Spinal cord (tissue), 10 donors: ENCODE measurements at places on chromosomes 4 and X.

DNA sequence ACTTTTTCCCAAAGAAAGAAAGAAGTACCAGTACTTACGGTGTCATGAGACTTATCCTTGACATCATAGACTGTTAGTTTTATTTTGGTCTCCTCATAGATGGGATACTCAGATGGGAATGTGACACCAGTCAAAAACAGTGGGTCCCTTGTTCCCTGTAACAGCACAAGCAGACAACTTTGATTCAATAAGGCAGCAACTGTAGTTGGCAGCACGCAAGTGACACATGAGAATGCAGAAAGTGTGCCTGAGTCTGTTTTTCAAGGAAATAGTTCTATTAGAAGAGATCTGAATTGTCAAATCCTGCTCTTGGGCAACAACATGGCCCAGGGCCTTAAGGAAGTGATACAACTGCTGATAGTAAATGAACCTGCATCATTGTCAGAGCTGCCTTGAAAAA, 443.2 kb downstream of the INPP4B start:
- DNase-seq: no peak

- peak; percentile 33 for DNase-seq
Measured at GRCh38 chr4:2793586-2794485, 951 bp downstream of the SH3BP2 start.

- DNase-seq: no peak
Measured at GRCh38 chr4:34198966-34199365, 2045.3 kb downstream of the ARAP2 start.

DNA sequence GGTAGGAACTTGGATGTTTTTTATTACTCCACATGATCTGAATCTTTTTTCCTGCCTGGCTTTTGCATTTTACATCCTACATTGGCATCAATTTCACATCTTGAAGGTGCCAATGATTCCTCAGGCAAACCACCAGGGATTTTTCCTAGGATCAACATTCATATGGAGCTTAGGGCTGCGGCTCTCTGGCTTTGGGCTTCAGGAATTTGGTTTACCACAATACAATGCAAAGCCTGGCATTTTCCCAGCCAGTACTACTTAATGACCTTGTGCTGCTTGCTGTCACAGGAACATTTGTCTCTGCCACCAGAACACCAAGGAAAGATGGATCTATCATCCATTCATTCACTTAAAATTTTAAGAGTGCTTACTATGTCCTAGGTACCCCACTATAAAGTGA, 180.7 kb downstream of the PDGFC start:
- no peak for DNase-seq

GRCh38 chr4:33296876-33297455, 2576.8 kb downstream of the PCDH7 start:
- no peak for DNase-seq

DNA sequence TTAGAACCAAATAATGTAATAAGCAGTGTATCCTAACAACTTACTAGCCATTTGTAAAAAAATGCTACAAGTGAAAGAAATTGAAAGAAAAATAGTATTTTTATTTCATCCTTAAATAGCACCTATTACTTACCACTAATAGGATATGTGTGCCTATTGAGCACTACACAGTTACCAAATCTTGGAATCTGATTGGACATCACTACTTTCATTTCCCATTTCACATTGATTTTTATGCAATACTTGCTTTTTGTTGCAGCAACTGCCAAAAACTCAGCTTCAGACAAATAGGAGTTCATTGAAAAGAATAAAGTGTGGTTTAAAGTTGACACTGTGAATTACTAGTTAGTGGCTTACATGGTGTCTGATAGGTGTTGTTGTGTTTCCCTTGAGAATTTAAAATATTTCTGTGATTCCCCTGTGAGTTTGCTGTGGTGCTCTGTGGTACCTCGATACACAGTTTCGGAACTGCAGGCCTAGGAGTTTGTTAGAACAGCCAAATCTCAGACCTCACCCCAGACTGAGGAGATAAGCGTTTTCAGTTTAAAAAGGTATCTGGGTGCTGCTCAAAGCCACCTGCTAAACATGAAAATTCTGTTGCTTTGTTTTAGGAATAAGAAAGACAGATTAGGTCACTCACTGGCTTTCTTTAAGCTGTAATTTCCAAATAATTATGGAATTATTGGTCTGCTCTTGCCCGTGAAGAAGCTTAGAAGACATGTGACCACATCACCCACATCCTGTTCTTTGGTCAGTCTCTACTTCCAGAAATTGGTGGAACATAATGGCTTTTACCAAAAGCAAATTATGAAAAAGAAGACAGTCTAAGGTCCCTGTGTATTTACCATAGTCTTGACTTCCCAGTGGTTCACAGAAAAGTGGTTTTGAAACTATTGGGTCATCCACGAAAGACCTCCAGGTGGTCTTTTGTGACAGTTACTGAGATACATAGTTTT, 97.8 kb downstream of the SYTL5 start:
- DNase-seq: no peak

GRCh38 chr4:48939785-48940184, 33.2 kb upstream of the OCIAD2 start:
- DNase-seq: no peak

GRCh38 chr4:73653695-73654106, 33.5 kb upstream of the RASSF6 start:
- peak; percentile 61 for DNase-seq

DNA sequence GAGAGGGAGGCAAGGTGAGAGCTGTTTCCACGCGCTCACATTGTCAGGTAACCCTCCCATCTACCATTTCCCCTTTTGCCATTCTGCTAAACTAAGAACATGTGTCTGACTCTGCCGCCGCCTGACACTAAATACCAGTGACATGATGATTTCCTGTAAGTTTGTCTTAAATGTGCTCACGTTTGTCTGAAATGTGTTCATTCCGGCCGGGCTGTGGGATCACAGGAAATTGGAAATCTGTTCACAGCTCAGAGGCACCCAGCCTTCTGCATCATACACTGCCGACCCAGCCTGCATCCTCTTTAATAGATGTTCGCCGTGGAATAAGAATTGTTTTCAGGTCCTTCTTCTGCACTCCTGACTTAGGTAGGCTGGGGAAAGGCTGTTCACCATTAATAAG, 336.2 kb upstream of the PPARGC1A start:
- DNase-seq: no peak

DNA sequence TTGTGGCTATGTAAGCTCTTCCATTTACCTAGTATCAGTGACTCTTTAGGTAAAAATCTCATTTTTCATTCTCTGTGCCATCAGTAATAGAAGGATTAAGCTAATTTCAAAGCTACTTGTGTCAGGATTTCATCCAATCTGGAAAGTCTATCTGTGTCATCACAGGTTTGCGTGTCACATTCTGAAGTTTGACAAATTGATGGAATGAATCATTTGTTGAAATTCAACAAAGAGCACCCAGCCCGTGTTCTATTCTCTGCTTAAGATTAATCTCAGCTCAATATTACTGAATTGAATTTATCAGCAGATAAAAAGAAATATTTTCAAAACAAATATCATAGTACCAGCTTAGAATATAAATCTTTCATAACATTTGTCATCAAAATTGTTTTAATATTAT, 35.8 kb downstream of the LANCL3 start:
- DNase-seq: no peak

DNA sequence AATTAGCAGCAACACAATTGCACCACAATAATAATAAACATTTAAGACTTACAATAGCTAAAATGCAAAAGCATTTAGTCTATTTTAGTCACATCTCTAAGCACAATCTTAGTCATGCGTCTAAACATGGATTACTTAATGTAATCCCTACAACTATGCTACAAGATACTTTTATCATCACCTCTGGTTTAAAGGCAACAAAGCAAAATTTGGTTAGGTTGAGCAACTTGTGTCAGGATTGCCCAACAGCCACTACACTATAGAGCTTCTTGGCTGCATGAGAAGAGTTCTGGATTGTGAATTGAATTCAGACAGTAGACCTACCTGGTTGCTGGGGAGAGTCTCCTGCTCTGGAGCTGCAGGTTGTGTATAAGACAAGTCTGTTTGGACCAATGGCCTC, 146.5 kb upstream of the PUDP start:
- no peak for DNase-seq
